ENCODE measurements at places on chromosomes 11 and 22. TPM values are rescaled to one million over a fixed set of nuclear protein-coding genes. Genes with fewer than 3 reads are reported as not detected.

GRCh38 chr22:48653306-48653705, 1174.4 kb downstream of the BRD1 start:
- no peak for DNase-seq

DNA sequence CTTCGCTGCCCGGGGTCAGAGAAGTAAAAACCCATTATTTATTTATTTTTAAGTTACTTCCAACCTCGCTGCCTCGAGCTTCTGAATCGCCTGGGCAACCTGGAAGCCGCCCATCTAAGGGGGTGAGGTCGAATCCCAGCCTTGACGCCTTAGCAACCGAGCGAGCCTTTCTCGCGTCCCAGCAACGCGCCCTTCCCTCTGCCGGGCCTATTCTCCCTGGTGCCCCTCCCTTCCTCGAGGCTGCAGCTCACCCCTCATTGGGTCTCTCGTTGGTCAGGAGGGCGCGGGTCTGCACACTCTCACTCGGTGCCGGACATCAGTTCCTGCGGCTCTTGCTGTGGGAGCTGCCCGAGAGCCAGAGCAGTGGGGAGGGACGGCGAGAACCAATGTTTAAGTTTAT, at the start of gene CCDC81:
CCDC81 (plus strand) TSS at position 302 of the 400 bp plus-strand sequence. CDS start 277 bp downstream, outside the sequence.
- DNase-seq = no peak

GRCh38 chr11:74417379-74417804, 19.2 kb upstream of the PGM2L1 start:
- DNase-seq = no peak

DNA sequence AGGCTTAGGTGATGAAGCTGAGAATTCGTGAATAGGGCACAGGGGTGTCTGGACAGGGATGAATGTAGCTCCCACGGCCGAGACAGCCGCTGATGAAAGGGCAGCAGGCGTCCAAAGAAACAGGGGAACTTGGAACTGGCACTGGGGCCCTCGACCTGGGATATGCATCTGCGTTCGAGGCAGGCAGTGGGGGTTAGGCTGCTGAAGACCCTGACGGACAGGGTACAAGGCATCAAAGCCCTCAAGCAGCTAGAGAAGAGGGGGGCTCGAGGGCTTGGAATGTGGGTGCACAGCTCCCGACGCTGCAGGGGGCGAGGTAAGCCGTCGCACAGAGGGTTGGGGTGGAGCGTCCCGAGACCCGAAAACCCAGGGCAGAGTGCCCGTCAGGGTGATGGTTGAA, 6.9 kb upstream of the SYT8 start:
- no peak for DNase-seq

GRCh38 chr11:106679181-106679580, 339.1 kb downstream of the GUCY1A2 start:
- DNase-seq = no peak

- DNase-seq = no peak
Measured at GRCh38 chr22:39818094-39818493, 75.5 kb downstream of the ENTHD1 start.

DNA sequence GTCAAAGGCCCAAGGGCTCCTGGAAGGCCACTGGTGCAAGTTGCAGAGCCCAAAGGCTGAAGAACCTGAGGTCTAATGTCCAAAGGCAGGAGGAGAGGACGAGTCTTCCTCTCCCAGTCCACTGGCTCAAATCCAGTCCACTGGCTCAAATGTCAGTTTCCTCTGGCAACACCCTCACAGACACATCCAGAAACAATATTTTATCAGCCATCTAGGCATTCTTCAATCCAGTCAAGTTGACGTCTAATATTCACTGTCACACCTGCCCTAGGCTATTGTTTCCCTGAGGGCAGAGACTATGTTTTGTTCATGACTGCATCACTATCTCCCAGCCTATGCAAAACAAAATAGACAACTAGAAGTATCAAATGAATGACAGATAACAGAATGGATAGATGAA, 148.1 kb downstream of the SPON1 start:
- no peak for DNase-seq

- no peak for DNase-seq
Measured at GRCh38 chr11:117984476-117984875, 1.7 kb upstream of the IL10RA start.

GRCh38 chr11:78549624-78550409, 24.8 kb downstream of the NARS2 start:
- DNase-seq = no peak

- no peak for DNase-seq
Measured at GRCh38 chr22:37368058-37368457, 59.2 kb downstream of the ELFN2 start.

GRCh38 chr22:23530766-23531282, 49.3 kb downstream of the IGLL1 start:
- DNase-seq = no peak

GRCh38 chr22:48602805-48603518, 1224.7 kb downstream of the BRD1 start:
- DNase-seq = no peak

DNA sequence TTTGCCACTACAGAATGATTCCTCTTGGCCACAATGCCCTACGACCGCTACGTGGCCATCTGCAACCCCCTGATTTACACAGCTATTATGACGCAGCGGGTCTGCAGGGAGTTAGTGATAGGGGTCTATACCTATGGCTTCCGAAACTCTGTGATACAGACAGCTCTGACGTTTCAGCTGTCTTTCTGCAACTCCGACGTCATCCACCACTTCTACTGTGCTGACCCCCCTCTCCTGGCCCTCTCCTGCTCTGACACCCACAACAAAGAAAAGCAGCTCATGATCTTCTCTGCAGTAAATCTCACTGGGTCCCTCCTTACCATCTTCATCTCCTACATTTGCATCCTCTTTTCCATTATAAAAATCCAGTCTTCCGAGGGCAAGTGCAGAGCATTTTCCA, 52.3 kb upstream of the OR5P2 start:
- no peak for DNase-seq

Gene OR5F1
- not detected for total RNA-seq

Gene GVQW3
- total RNA-seq = 4.3 TPM

Gene GP1BB
- not detected for total RNA-seq

Gene RASSF10
- total RNA-seq = not detected
